Stimulated activated CD4-positive, alpha-beta T cell treated with anti-CD3 and anti-CD28 coated beads, Interleukin-4, amount 100 ng/mL, for 24 hours (primary cell): ENCODE measurements at places on chromosomes 2 and 18.

- DNase-seq: no peak
Measured at GRCh38 chr2:220269367-220269766, 641.9 kb downstream of the SLC4A3 start.

GRCh38 chr18:44119607-44120006, 561.1 kb upstream of the SETBP1 start:
- DNase-seq: no peak

GRCh38 chr18:57621246-57621604, 411 bp downstream of the NARS1 start:
- peak; percentile 36 for DNase-seq

GRCh38 chr2:101679801-101680487, 17.6 kb upstream of the MAP4K4 start:
- no peak for DNase-seq

GRCh38 chr2:29305762-29306161, 190.5 kb downstream of the CLIP4 start:
- DNase-seq: no peak

DNA sequence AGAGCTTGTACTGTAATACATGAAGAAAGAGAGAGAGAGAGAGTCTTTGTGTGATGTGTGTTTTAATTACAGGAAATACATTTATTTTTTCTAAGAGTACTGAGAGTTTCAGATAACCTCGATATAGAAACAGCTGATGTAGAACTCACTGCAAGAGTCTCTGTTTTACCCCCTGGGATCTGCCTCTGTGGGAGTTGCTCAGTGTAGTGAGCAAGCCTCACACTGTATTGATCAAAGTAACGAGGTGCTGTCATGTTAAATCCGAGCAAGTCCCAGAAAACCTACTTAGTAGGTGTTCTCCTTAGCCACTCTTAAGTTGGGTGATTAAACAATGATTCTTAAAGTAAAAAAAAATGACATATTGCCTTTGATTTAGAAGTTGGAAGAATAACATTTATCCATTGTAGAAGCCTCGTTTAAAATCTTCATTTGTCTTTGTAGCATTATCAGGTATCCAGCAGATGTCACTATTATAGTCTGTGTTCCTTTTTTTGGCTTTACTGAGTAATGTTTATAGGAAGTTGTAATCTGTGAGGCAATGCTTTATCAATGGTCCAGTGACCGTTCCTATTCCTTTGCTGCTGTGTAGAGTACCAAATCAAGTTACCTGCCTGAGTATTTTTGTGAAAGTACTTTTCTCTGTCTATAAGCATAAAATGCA, 219.0 kb downstream of the MYO3B start:
- no peak for DNase-seq

DNA sequence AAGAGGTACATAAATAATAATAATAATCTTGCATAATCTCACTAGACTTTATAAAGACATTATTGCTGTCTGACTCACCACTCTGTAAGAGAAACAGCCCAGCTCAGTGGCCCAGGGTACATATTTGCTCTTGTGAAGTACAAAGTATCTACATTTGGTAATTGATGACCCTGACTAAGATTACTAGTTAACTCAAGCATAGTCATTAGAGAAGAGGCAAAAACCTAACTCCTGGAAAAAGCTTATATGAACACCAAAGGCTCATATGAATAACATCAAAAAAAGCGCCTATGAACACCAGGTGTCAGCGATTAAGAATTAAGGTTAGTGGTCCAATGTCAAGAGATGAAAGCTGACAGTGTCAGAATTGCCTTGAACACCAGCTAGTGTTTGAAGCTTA, 38.4 kb downstream of the RAD51AP2 start:
- no peak for DNase-seq

- peak; percentile 63 for DNase-seq
Measured at GRCh38 chr2:43158259-43158880, 68.0 kb downstream of the ZFP36L2 start.

- no peak for DNase-seq
Measured at GRCh38 chr2:193539188-193539587, 1344.5 kb upstream of the TMEFF2 start.

- no peak for DNase-seq
Measured at GRCh38 chr2:67393237-67393636, 3.9 kb upstream of the ETAA1 start.

DNA sequence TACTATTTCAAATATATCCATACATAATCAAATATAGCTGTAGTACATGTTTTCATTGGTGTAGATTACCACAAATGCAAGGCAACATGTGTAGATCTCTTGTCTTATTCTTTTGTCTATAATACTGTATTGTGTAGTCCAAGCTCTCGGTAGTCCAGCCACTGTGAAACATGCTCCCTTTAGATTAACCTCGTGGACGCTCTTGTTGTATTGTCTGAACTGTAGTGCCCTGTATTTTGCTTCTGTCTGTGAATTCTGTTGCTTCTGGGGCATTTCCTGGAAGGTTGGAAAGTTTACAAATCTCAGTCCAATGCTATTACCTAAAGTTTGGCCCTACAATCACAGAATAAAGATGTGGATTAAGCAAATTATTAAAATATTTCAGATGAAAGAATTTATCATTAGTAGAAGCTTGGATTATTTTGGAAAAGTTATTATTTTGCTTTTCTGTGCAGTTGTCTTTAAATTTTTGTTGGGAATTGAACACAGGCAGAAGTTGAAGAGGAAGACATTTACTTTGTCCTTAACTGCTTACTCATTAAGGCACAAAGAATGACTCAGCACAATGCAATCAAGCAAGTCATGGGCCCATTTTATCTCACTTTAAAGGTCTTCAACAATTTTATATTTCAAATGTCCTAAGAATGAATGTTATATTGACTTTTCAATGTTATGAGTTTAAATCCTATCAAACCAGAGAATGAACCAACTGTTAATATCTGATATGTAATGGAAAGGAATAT, 103.4 kb upstream of the CAVIN2 start:
- no peak for DNase-seq

GRCh38 chr2:20576598-20577115, 74.2 kb downstream of the HS1BP3 start:
- peak; percentile 15 for DNase-seq
